ENCODE measurements at places on chromosomes 12 and 14. TPM values are rescaled to one million over a fixed set of nuclear protein-coding genes. Genes with fewer than 3 reads are reported as not detected.

The CMKLR1 gene
- 0.92 TPM for total RNA-seq

The VWF gene
- 1.6 TPM for total RNA-seq

The COL2A1 gene
- total RNA-seq = 4.6 TPM

The JKAMP gene
- 59.8 TPM for total RNA-seq

The SLC25A47 gene
- 0.07 TPM for total RNA-seq

The SMIM41 gene
- total RNA-seq = not detected

The GPR84 gene
- not detected for total RNA-seq

The FOXA1 gene
- total RNA-seq = 3.4 TPM

The FAM222A gene
- 2.5 TPM for total RNA-seq

The LRR1 gene
- total RNA-seq = 40.2 TPM

The PYGL gene
- total RNA-seq = 103 TPM

The SYCP3 gene
- not detected for total RNA-seq

The SETD1B gene
- total RNA-seq = 4.6 TPM

The KCNC2 gene
- total RNA-seq = not detected

The ATL1 gene
- 1.9 TPM for total RNA-seq

The SERPINA12 gene
- total RNA-seq = not detected

The RARG gene
- 58.1 TPM for total RNA-seq

The DNAJC22 gene
- 0.15 TPM for total RNA-seq

The CELA1 gene
- not detected for total RNA-seq

The GLI1 gene
- total RNA-seq = 13.1 TPM

The RPS26 gene
- 1,197 TPM for total RNA-seq

The LARP4 gene
- total RNA-seq = 24.7 TPM

The ADGRD1 gene
- total RNA-seq = 0.97 TPM

The SMCO2 gene
- total RNA-seq = not detected

The TAMALIN gene
- 2.2 TPM for total RNA-seq

The CDH24 gene
- 12.3 TPM for total RNA-seq

The ANKRD33 gene
- total RNA-seq = 1.6 TPM

The CMA1 gene
- not detected for total RNA-seq

The CLEC4D gene
- total RNA-seq = 0.07 TPM

The KCNJ8 gene
- 0.42 TPM for total RNA-seq

The PTPRO gene
- total RNA-seq = not detected

The PPP1R3E gene
- 2.0 TPM for total RNA-seq

The MUCL1 gene
- not detected for total RNA-seq

The BHLHE41 gene
- total RNA-seq = 0.14 TPM

The IL26 gene
- total RNA-seq = not detected
